ENCODE measurements at places on chromosomes 12 and 14.

DNA sequence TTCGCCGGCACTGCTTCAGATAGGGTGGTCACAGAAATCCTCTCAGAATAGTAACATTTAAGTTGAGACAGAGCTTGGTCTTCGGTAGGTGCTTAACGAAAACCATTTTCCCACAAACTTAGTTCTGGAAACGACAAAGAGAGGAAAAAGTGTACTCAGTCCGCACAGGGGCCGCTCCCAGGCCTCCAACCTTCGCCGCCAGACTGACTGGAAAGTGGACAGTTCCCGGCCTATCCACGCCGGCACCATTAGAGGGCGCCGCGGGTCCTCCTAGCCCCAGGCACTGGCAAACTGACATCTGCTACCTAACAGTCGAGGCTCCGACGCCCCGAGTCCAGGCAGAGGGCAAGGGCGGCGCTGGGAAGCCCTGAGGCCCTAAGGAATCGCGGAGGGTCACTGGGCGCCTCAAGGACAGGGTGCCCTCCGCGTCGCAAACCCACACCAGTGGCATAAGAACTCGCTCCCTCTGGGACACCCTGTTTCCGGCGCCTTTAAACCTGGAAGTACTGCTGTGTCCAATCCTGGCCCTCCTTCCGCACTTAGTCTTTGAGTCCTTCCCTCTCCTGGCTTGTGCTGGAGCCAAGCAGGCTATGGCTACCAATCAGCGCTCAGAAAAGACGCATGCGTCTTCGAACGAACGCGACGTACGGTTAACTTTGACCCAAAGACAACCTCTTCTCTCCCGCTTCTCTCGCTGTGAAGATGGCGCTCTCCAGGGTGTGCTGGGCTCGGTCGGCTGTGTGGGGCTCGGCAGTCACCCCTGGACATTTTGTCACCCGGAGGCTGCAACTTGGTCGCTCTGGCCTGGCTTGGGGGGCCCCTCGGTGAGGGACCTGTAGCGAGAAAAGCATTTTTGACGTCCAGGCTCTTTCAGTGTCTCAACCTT is at the start of gene LETMD1:
Gene LETMD1 (plus strand): TSS at position 673 of the 886 bp plus-strand sequence. CDS start 30 bp downstream, at position 703.
- DNase-seq, result peak; percentile 99

DNA sequence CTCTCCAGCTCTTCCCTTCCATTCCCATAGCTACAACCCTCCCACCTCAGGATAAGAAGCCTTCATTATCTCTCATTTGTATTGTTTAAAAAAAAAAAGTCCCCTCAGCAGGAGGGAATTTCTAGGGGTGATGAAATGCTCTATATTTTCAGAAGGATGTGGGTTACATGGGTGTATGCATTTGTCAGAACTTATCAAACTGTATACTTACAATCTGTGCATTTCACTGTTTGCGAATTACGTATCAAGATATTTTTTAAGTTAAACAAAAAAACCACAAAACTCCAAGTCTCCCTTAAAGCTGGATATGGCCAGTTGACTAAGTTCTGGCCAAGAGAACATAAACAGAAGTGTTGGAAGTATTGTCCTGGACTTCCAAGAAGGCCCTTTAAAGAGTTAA is 2.0 kb upstream of the FKBP11 start:
- no peak for DNase-seq

DNA sequence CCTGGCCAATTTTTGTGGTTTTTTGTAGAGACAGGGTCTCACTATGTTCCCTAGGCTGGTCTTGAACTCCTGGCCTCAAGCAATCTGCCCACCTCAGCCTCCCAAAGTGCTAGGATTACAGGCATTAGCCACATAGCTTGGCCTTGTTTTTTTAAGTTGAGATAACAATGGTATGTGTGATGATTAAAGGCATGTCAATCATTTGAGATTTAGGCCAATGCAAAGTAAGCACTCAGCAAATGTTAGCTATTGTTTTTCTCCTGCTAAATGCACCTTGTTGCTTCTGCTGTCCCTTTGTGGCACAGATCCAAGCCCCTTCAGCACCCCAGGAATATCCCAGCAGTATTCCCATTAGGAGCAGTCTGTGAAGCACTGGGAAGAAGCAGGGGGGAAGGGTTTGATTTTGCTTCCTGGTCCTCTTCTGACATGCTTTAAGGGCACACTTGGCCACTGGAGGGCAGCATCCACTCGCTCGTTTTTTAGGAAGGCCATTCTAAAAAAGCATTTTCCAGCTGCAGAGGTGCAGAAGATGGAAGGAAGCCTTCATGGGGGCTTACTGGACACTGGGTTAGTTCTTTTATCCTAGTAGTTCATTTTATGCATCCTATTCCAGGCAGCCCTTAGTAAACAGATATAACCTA is 70.2 kb upstream of the ZFP36L1 start:
- DNase-seq, result peak; percentile 65

DNA sequence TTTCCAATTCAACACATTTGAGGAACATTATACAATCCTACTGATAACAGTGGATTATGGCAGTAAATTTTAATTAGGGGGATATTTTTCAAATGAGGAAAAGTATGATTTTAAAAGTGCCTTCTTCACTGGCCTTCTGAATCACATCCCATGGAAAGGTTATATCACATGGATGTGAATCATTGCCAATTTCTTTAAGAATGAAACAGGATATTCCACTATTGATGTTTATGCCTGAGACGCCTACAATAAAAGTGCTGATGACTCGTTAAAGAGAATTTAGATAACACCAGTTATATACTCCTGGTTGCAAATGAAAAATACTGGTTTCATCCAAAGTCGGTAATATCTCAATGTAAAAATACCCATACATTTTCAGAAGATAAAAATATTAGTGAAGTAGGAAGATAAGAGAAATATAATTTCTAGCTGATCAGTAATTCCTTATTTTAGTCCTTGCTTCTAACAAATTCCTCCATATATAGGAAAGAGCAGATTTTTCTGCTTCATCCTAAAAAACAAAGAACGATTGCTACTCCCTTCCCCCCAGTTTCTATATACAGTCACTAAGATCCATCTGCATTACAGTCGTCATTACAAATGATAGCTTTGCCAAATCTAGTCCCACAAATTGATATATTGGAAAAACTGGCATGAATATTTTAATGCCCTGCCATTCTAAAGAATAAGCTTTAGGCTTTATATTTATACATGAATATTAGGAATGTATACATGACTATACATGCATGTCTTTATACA is 139.5 kb upstream of the SOX5 start:
- no peak for DNase-seq

GRCh38 chr12:65853489-65854157 is 29.3 kb downstream of the HMGA2 start:
- no peak for DNase-seq

DNA sequence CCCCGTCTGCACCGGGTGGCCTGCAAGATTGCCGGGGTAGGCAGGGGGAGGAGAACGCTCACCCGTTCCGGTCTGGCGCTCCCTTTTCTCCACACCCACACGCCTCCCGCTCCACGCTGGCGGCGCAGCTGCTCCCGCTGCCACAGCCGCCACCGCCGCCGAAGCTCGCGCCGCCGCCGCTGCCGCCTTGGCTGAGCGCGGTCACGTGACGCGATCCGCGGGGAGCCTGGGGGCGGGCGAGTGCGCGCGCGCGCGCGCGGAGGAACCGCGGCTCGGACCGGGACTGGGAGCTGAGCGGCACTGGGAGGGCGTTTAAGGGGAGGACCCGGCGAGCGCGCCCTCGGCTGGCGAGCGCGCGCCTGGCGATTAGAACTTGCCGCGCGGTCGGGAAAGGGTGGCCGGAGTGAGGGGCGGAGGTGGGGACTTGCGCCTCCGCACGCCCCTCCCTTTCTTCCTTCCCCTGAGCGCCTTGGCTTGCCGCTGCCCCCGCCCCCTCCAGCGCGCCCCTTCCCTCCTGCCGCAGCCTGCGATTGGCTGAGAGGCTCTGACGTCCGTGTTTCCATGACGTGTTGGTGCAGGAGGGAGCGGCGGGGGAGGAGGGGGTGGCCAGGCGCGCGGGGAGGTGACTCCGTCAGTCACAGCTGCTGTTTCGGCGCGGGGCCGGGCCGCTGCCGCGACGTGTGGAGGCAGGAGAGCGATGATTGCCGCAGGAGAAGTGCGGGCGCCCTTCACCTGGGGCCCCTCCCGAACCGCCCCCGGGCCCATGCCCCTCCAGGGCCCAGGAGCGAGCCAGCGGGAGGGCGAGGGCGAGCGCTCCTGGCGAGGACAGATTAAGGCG is 738 bp upstream of the ATP2B1 start:
- DNase-seq, result peak; percentile 99

- no peak for DNase-seq
Measured at GRCh38 chr12:2288875-2289274, 236.1 kb downstream of the CACNA1C start.

DNA sequence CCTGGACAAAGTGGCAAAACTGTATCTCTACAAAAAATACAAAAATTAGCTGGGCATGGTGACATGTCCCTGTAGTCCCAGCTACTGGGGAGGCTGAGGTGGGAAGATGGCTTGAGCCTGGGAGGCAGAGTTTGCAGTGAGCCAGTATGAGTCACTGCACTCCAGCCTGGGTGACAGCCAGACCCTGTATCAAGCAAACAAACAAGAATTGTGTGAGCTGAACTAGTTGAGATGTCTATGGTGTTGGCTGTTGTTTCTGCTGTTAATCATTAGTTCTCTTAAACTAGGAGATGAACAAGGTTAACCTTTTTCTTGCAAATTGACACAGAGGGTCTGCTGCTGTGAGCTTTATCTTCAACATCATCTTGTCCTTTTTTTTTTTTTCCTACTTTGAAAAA is 23.6 kb downstream of the RASSF3 start:
- no peak for DNase-seq

DNA sequence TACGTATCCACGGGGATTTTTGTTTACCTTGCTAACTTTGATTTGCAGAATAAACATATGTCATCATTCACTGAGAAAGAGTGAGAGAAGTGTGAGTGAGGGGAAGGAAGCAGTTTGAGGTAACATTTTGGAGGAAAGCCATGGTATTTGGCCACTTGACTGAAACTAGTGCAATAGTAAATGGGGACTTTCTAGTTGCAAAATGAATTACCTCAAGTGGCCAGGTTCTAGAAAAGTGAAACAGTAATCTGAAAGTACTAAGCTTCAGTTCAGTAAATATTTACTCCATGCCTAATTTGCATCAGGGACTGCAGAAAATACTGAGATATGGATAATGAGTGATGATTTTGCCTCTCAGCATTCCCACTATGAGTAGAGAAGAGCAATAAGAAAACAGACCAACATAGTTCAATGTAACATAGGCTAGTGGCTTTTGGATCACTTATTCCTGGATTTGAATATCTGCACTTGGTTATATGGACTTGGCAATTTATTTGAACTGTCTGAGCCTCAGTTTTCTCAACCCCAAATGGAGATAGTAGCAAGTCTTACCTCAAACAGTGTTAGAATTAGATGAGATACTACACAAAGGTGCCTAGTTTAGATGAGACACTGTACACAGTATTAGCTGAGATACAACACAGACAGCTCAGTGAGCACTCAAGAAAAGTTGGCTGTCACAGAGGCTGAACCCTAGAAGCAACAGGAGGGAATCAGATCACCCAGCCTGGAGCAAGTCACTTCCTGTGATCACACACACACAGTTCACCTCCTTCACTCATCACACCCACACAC is 439.1 kb downstream of the NPAS3 start:
- DNase-seq, result no peak

- no peak for DNase-seq
Measured at GRCh38 chr14:94673781-94674231, 61.6 kb downstream of the SERPINA3 start.

GRCh38 chr12:113702836-113703235 is 231.2 kb upstream of the LHX5 start:
- no peak for DNase-seq

DNA sequence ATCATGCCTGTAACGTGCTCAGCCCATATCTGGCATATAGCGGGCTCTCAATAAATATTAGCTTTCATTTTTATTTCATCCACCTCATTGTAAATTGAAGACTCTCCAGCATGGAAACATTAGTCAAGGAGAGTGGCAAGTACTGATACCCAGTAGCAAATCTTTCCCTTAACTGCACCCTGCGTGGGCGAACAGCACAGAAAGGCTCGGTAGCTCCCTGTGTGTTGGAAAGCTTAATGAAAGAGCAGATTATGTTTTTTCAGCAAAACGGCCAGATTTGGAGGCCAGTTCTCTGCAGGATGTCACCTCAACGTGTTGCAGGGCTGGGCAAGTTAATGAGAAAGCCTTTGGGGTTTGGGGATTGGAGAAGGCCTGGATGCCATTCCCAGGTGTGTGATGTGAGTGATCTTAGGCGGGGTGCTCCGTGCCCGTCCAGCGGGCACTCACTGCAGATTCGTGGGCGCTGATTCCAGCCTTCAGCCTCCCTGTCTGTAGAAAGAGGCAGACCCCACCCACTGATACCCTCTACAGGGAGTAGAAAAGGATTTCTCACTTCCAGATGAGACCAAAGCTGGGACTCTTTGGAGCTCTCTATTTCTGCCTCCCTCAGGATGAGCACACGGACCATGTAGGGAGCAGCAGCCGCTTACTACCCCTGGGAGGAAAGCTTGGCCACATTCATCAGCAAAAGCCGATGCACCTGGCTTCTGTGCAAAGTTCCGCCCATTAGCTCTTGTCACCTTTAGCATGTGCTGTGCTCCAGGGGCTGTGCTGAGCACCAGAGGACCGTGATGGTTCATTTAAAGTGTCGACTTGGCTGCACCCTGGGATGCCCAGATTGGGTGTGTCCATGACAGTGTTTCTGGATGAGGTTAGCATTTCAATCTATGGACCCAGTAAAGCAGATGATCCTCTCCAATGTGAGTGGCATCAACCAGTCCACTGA is 29.1 kb downstream of the C14orf132 start:
- no peak for DNase-seq

DNA sequence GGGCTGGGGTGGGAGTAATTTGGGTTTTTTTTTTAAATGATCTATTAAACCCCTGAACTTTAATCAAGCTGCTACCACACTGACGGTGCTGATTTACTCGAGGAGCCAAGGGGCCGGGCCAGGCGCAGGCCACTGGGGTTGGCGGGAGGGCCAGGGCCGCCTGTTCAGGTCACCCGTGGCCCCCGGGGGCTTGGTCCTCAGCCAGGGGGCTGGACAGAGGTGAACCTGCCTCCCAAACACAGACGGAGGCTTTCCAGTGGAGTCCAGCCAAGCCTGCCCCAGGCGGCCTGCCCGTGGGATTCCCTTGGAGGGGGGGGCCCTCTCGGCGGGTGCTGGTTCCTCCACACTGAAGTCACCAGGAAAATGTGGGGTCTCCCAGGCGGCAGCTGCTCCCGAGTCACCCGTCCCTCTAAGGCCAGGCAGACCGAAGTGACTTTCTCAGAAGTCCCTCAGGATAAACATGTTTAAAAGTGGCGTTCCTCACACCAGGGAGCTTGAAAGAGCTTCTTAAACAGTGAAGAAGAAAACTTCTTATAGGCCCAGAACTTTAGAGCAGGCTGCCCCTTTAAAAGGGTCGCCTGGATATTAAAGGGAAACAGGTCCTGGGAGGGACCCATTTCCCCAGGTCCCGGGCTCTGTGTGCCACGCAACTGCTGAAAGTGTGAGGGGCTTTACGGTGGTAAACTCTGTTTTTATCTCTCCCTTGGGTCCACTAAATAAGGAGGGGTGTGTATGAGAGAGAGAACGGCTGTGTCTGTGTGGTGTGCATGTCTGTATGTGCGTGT is 167.2 kb upstream of the GSC start:
- no peak for DNase-seq

GRCh38 chr12:50699940-50700339 is 64.0 kb upstream of the ATF1 start:
- no peak for DNase-seq

Data from fibroblast of the conjunctiva (primary cell).